ENCODE measurements at places on chromosomes 3 and 15.

DNA sequence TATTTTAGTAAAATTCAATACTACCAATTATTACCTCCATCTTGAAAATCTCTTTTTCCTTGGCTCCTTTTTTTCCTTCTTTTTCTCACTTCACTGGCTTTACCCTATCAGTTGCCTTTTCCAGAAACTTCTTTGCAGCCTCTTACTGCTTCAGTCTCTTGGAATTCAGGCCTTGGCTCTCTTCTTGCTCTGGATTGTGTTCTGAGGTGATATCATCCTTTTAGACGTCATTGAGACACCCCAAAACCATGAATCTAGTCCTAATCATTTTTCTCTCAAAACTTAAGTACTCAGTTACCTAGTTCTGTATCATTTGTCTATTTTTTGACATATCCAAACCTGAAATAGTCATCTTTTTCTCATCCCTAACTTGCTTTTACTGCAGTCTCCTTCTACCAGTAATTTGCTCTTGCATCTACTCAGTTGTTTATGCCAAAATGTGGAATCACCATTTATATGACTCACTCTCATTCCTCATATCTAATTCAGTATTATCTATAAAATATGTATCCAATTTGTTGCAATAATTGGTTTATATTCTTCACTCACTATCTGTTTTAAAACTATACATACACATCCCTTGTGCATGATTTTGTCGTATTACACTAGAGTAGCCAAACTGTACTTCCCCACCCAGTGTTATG is 703.2 kb upstream of the CCDC54 start:
- DNase-seq: no peak

DNA sequence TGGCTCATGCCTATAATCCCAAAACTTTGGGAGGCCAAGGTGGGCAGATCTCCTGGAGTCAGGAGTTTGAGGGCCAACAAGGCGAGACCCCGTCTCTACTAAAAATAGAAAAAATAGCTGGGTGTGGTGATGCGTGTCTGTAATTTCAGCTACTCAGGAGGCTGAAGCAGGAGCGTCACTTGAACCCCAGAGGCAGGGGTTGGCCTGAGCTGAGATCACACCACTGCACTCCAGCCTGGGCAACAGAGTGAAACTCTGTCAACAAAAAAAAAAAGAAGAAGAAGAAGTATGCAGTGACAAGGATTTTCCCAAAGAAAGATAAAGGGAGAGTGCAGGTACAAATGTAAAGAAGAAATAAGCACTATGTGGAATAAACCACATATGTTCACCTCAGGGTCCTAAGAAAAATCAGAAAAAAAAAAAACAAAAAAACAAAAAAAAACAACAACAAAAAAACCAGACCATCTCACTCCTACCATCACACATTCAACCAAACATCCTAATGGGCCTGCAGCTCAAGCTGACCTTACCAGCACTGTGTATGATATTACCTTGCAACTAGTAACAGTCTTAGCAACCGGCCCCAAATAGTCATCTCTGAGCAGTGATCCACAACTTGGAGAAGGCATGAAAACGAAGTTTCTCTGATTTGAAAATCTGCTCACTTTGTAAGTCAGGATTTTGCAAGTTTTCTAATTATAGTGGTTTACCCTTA is 296.7 kb upstream of the PROK2 start:
- DNase-seq: no peak

DNA sequence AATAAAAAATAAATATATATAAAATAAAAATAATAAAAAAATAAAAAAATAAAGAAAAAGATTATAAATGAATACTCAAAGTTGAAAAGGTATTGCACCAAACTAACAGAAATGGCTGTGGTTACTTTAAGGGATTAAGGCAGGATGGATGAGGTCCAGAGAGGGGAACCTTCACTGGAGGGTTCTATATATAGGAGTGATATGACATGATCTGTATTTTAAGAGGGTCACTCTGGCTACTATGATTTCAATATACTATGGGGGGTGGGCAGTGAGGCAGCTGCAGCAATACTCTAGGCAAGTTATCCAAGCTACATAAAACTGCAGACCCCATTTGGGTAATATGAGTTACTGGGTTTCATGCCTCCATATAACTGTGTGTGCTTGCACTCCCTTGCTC is 24.6 kb downstream of the ACAD11 start:
- DNase-seq: no peak

DNA sequence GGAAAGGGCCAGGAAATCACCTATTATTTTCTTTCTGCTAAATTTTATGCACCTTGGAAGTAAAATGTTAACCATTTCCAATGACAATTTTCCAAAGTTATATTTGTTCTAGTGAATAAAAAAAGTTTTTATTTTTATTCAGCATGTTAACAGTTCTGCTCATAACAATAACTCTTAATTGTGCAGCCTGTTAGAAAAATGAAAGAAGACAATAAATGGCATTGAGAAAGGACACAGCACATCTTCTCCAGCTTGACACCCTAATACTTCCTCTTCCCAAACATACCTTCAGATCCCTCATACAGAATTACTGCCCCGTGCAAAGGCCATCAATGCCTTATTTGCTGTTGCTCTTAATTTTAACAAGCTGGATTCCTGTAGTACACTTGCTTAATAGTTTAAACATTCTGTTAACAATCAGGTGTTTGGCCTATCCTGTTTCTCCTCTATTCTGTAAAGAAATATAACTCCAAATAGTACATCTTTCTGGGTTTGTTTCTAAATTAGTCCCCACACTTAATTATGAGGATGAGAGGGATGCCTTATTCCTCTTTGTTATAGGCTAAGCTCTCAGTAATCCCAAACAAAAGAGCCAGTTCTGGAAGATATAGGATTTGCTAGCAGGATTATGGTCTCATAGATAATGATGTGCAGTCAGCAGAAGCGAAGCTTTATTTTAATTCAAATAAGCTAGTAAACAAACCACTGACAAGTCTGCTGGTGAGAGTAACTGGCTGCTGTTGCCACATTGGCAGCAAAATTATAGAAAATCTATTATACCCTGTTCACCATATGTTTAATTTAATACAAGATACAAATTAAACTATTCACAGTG is 19.2 kb upstream of the SOX2 start:
- no peak for DNase-seq

DNA sequence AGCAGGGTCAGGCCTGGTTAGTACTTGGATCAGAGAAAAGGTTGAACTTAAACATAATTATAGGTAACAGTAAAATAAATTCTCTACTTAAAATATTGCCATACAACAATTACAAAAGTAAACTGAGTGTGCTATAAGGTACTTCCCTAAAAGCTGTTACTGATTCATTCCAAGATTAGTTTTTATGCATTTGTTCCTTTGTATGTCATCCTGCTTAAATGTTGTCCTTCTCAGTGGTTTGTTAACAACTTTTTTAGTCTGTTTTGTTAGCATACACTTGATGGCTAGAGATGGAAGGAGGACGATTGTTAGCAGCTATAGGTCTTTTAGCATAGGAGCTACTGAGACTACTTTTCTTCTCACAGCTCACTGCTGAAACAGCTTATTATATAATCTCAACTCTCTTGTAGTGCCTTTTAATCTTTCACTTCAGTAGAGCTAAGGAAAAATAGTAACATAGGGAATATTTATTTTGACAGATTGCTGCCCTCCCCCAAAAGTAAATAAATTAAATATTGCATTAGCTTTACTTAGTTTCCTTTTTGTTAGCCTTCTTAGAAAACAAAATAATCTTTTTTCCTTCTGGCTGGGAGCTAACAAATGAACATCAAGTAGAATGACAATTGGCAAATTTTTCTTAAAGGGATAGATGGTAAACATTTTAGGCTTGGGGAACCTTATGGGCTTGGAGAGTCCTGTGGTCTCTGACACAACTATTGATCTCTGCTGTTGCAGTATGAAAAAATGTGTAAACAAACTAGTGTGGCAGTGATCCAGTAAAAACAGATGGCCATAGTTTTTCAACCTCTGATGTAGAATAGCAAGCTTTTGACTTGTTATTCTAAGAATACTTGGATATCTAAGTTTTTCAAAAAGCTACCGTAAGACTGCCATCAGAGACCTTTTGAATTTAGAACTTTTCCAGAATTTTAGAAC is 39.5 kb downstream of the USP8 start:
- no peak for DNase-seq

- DNase-seq: no peak
Measured at GRCh38 chr3:188701485-188701969, 470.2 kb upstream of the TPRG1 start.

- no peak for DNase-seq
Measured at GRCh38 chr3:120404876-120405275, 45.9 kb downstream of the FSTL1 start.

DNA sequence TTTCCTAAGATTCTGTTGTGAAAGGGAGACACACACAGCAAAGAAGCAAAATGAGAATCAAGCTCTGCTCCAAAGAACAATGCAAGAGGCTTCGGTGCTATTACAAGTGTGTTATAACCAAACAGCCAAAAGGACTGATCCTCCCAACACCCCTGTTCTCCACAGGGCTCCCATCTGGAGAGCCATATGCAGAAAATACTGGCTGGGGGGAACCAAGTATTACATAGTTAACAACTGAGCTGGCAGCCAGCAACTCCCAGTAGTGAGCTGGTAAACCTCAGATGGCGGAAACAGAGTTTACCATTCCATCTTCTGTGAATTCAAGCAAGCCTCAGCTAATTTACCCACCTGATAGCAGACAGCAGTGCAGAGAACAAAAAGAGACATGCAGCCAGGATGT is 156.4 kb downstream of the NTRK3 start:
- DNase-seq: no peak

DNA sequence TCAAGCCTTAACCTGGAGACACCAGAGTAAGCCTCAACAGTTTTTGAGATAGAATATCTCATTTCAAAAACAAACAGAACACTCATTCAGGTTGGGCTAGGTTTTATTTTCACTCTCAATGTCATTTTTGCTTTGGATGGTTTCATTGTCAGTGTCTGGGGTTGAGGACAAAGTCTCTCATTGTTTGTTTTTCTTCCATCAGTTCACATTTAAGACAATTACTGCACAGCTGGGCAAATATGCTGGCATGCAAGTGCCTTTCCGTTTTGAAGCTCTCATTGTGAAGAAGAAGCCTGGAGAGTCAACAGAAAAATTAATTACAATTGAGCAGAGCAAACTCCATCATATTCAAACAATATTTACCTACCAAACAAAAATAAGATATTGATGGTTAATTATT is 1050.0 kb downstream of the TBL1XR1 start:
- peak; percentile 98 for DNase-seq

- no peak for DNase-seq
Measured at GRCh38 chr3:195173657-195174056, 97.3 kb downstream of the XXYLT1 start.

GRCh38 chr3:138253609-138254008 is 66.5 kb downstream of the ARMC8 start:
- DNase-seq: no peak

Measured in NCI-H2081 treated with DMSO at 0.1 percent for 48 hours (cell line).